ENCODE measurements at places on chromosomes 3 and 15.

DNA sequence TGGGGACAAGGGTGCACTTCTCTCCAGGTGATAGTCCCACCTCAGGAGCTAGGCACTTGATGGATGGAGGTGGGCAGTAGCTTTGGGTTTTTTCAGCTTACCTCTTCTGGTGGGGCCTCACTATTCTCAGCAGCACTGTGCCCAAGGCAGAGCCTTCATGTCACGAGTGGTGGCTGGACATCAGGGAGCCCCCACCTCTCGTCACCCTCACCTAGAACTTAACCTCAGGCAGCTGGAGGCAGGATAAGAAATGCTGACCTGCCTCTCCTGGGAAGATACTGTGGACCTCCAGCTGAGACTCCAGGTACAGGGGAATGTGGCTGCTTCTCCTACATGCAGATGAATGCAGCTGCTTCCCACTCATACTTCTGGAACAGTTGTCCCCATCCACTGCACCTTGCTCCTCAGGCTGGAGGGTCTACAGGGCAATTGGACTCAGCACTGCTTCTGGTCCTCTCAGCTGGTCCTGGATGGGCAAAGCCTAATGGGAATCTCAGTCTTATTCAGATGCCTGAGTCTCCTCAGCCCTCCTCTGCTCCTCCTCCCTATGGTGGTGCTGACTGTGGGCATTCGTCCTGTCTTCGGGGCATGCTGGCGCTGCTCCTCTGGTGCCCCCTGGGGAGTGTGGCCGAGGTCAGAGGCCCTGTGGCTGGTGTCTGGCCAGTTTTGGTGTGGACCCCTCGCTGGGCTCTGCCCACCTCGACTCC, 129.9 kb downstream of the KLF13 start:
- no peak for DNase-seq

DNA sequence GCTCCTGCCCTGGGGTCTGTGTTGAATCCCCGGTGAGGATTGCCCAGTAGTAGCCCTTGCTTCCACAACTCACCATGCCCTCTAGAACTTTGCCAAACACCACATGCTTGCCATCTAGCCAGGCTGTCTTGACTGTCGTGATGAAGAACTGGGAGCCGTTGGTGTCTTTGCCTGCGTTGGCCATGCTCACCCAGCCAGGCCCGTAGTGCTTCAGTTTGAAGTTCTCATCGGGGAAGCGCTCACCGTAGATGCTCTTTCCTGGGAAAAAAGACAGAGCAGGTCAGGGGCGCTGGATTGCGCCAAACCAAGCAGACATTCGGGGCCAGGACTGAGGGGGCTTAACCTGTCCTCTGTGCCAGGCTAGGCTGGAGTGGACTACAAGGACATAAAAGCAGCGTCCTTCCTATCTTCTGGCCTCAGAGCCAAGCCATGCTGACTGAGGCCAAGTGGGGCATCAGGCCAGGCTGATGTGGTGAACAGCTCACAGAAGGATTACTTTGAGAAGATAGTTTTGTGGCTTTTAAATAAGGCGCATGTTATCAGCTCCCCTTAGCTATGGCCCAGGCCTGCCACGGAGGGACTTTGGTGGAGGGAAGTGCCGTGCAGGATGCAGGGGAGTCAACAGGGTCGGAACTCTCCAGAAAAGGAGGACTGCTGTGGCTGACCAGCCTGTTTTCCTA, 5.3 kb downstream of the SNX22 start:
- DNase-seq, result no peak

- DNase-seq, result no peak
These were observed 63.5 kb downstream of the OTOL1 start for GRCh38 chr3:161560008-161560637.

GRCh38 chr3:89358281-89358680, 250.9 kb downstream of the EPHA3 start:
- no peak for DNase-seq

GRCh38 chr3:182633186-182633585, 160.1 kb upstream of the ATP11B start:
- DNase-seq, result no peak

DNA sequence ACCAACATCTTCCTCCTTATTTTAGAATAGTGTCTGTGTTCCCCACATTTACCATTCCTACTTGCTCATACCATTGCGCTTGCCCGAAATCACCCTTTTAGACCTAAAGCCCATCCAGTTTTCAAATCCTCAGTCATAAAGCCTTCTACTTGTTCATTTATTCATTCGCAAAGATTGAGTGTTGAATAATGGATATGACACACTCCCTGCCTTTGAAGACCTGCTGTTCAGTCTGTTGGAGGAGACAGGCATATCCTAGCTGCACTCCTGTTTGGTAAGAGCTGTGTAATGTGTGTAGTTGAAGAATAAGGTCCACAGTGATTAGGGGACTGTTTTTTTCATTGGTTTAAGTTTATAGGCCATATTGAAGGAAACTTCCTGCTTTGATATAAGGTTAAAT, 1.7 kb downstream of the CNOT10 start:
- no peak for DNase-seq

DNA sequence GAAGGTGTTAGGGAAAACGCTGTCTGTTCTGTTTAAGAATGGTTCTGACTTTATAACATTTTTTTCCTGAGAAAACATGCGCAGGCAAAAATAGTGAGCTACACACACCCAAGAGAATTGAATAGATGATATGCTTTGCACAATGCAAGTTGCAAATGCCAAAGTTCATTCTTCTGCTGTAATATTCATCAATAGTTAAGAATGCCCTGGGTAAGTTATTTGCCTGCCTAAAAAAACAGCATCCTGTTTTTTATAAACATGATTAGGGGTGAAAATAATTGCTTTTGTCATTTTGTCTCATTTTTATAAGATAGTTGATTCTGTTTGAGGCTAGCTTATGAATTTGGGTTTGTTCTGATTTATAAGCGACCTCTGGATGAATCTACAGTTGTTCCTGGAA, 99.4 kb downstream of the DTWD1 start:
- no peak for DNase-seq

- DNase-seq, result no peak
These were observed 10.8 kb downstream of the NMD3 start for GRCh38 chr3:161231861-161232260.

DNA sequence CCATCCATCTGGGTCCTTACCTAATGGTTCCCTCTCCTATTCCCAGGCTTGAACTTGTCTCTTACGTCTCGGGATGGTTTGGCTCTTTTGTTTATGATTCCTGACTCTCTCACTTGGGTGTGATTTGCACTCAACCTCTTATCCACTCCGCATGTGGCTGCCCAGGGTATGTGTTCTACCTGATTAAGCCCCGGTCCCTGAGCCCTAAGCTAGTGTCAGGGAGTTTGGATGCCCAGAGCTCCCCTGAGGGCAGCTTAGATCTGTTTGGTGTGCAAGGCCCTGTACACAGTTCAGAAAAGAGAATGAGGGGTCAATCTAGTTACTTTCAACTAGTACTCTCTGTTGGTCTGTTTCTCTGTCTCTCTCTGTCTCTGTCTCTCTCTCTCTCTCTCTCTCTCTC, 15.9 kb upstream of the STARD5 start:
- no peak for DNase-seq

- DNase-seq, result peak; percentile 60
These were observed at the start of gene KLHDC8B for GRCh38 chr3:49171119-49171774. KLHDC8B (plus strand) TSS chr3:49171598; CDS start chr3:49172770, 1,172 bp downstream.

GRCh38 chr3:104846270-104846669, 520.4 kb upstream of the ALCAM start:
- DNase-seq, result no peak

DNA sequence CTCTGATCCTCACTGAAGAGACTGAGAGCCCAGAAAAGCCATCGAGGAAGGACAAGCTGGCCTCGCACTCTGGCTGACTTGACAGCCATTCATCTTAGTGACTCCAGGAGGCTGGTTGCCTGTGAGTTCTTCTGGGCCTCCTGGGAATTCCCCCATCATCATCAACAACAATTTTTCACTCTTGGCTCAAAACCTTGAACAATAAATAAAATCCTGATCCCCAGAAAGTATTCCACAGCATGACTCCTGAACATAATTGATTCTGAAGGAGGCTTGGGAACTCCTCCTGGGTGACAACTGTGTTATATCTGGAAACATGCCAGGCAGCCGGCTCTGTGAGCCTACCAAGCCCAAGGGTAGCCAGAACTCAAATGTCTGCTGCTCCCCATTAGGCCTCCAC, 188.6 kb downstream of the SHQ1 start:
- DNase-seq, result no peak

DNA sequence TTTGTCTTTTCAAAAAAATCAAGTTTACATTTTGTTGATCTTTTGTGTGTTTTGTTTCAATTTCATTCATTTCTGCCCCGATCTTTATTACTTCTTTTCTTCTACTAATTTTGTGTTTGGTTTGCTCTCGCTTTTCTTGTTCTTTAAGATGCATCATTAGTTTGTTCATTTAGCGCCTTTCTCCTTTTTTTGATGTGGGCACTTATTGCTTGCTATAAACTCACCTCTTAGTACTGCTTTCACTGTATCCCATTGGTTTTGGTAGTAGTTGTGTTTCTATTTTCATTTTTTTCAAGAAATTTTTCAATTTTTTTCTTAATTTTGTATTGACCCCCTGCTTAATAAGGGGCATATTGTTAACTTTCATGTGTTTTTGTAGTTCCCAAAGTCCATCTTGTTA, 34.4 kb downstream of the PRKCI start:
- no peak for DNase-seq

DNA sequence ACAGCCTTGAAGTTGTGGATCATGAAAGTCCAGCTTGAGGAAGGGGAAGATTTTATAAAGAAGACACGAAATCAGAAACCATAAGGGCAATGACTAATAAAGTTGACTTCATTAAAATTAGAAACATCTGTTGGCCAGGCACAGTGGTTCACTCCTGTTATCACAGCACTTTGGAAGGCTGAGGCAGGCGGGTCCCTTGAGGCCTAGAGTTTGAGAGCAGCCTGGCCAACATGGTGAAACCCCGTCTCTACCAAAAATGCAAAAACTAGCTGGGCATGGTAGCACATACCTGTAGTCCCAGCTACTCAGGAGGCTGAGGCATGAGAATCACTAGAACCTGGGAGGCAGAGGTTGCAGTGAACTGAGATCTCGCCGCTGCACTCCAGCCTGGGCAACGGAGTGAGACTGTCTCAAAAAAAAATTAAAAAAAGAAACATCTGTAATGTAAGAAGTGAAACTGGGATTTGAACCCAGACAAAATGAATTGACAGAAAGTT, 7.9 kb upstream of the UBXN7 start:
- no peak for DNase-seq

GRCh38 chr3:39668420-39668819, 141.0 kb upstream of the MYRIP start:
- no peak for DNase-seq

DNA sequence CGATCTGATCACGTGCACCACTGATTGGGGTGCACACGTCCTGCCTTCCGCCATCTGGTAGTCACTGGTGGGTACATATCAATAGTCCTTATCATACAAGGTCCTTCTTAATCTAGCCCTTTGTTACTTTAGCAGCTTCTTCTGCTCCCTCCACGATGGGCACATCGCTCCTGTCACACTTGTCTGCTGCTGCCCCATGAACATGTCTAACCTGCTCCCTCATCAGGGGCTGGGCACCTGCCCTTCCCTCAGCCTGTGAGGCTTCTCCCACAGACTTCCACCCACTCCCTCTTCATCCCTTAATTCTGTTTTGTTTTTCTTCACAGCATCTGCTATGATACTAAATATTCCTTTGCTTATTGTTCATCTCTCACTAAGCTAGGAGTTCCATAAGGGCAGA, 82.5 kb downstream of the UACA start:
- no peak for DNase-seq

DNA sequence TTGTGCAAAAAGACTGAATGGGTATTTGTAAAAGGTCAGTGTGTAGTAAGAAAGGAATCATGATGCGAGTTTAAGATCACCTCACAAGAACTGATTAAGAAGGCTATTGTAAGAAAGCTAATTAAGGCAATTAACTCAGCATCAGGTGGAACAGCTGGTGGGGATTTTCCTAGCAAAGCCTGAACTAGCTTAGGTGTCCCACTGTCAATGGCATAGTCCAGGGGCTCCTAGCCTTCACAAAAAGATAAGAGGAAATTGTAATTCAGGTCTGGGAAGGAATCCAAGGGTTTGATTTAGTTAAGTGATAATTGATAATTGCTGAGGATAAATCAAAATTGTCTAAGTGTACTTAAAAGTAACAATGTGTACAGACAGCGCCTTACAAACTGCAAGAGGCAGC, 901.6 kb downstream of the TUSC7 start:
- DNase-seq, result no peak

GRCh38 chr3:112894258-112894657, 47.6 kb upstream of the CD200R1L start:
- no peak for DNase-seq

GRCh38 chr3:183128709-183129108, 29.4 kb upstream of the MCCC1 start:
- no peak for DNase-seq

- DNase-seq, result no peak
These were observed 269.3 kb downstream of the ARPP21 start for GRCh38 chr3:35908366-35909232.

DNA sequence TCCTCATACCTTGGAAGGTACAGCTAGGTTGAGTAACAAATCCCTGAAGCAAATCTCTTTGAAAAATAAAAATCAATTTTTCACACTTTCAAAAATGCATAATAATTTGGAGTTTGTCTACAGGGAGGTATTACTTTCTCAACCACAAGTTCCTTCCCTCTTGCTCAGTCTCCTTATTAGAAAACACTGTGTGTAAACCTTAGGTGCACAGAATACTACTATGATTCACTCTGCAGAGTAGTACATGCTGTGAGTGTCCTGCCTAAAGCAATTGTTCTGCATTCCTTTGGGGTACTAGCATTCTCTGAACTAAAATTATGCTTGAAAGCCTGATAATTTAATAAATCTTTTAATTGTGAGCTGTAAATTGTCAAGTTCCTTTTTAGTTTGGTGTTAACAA, 115.9 kb upstream of the EPHA3 start:
- DNase-seq, result no peak

- no peak for DNase-seq
These were observed 115.2 kb upstream of the ETV5 start for GRCh38 chr3:186224041-186224610.

- no peak for DNase-seq
These were observed 84.0 kb upstream of the PLAAT1 start for GRCh38 chr3:193157051-193157450.

DNA sequence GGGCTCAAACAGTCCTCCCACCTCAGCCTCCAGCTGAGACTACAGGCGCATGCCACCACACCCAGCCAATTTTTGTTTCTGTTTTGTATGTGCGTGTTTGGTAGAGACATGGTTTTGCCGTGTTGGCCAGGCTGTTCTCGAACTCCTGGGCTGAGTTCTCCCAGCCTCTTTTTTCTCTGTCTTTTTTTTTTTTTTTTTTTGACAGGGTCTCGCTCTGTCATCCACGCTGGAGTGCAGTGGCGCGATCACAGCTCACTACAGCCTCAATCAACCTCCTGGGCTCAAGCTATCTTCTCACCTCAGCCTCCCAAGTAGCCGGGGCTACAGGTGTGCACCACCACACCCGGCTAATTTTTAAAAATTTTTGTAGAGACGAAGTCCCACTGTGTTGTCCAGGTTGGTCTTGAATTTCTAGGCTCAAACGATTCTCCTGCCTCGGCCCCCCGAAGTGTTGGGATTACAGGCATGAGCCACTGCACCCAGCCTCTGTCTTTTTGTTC, 867 bp upstream of the DCAF1 start:
- DNase-seq, result no peak
